ENCODE measurements at places on chromosomes 3 and 15.
A peak's percentile ranks its signal among the peaks of the same experiment; 100 is the strongest.

GRCh38 chr3:40232626-40233025 lies 76.9 kb upstream of the EIF1B start:
- no peak for DNase-seq

DNA sequence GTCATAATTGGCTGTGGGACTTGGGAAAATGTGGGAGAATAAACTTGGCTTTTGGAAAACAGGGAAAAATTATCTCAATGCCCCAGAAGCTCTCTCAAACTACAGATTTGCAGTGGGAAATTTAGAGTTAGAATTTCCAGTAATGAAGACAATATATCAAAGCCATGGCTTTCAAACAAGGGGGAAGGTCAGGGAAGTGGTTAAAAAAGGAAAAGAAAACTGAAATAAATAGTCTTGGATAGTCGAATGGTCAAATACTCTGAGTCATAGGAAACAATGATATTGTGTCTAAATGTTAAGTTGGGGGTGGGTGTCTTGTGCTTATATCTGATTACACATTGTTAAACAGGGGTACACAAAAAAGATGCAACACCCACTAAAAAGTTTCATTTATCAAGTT lies 272.4 kb upstream of the COL8A1 start:
- DNase-seq, result no peak

GRCh38 chr3:4350789-4351163 lies 47.6 kb downstream of the SETMAR start:
- DNase-seq, result peak; percentile 59

GRCh38 chr3:50120364-50121071 lies 31.8 kb downstream of the RBM5 start:
- DNase-seq, result no peak

DNA sequence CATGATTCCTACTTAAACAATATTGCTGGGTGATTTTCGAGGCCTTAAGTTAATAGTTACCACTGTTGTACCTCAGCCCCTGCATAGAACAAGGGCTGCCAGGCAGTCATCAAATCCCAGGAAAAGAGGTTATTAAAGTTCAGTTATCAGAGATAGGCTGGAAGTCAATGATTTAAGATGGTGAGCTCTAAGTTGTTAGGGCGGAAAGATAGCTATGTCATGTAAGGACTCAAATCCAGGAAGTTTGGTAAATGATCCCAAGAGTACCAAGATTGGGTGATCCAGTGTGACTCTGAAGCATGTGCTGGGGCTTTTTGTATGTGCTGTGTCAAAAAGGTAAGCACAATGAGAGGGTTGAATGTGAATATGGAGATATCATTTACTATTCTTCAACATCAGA lies 287.9 kb downstream of the NLGN1 start:
- DNase-seq, result no peak
